ENCODE measurements at places on chromosomes 13 and 19. TPM values are rescaled to one million over a fixed set of nuclear protein-coding genes. Genes with fewer than 3 reads are reported as not detected.

The ZNF132 gene
- total RNA-seq, result 7.5 TPM

The IZUMO2 gene
- not detected for total RNA-seq

The ZNF579 gene
- 4.1 TPM for total RNA-seq

The NUDT15 gene
- total RNA-seq, result 25.3 TPM

The NMRK2 gene
- total RNA-seq, result not detected

The TMEM145 gene
- not detected for total RNA-seq

The SBK3 gene
- 0.13 TPM for total RNA-seq

The CUL4A gene
- 116 TPM for total RNA-seq

The WBP4 gene
- 7.4 TPM for total RNA-seq

The TEX26 gene
- not detected for total RNA-seq

The PEAK3 gene
- not detected for total RNA-seq

The PALM gene
- total RNA-seq, result 14.3 TPM

The CTXN1 gene
- total RNA-seq, result 8.2 TPM

The DIRAS1 gene
- total RNA-seq, result under 0.01 TPM

The CYSLTR2 gene
- 0.11 TPM for total RNA-seq

The OR10H1 gene
- not detected for total RNA-seq

The ZFP30 gene
- 15.5 TPM for total RNA-seq

The ZNF69 gene
- 11.1 TPM for total RNA-seq

The NUP58 gene
- 56.7 TPM for total RNA-seq

The C19orf81 gene
- 0.63 TPM for total RNA-seq

The ZNF45 gene
- 18.5 TPM for total RNA-seq

The ZIC5 gene
- not detected for total RNA-seq

The HNRNPUL1 gene
- total RNA-seq, result 85.7 TPM

The FCER2 gene
- not detected for total RNA-seq

The ZNF256 gene
- 5.6 TPM for total RNA-seq

The ZNF442 gene
- total RNA-seq, result 0.92 TPM

The P2RY11 gene
- 2.2 TPM for total RNA-seq

The SKA3 gene
- 10.7 TPM for total RNA-seq

The OR7C1 gene
- not detected for total RNA-seq

The C19orf33 gene
- total RNA-seq, result 33.4 TPM

The CGB1 gene
- total RNA-seq, result not detected

The ADGRE1 gene
- not detected for total RNA-seq

The CAPS gene
- total RNA-seq, result 1.6 TPM

The THSD8 gene
- total RNA-seq, result not detected

The ARID3A gene
- 8.0 TPM for total RNA-seq

The ACP5 gene
- 1.2 TPM for total RNA-seq

The FLT1 gene
- total RNA-seq, result 110 TPM

The ENOX1 gene
- total RNA-seq, result 0.95 TPM
